ENCODE measurements at places on chromosomes 3 and 15.

- DNase-seq = no peak
Observed at GRCh38 chr3:105140899-105141367, 225.8 kb upstream of the ALCAM start.

GRCh38 chr3:37071921-37072320 lies 78.6 kb downstream of the MLH1 start:
- no peak for DNase-seq

DNA sequence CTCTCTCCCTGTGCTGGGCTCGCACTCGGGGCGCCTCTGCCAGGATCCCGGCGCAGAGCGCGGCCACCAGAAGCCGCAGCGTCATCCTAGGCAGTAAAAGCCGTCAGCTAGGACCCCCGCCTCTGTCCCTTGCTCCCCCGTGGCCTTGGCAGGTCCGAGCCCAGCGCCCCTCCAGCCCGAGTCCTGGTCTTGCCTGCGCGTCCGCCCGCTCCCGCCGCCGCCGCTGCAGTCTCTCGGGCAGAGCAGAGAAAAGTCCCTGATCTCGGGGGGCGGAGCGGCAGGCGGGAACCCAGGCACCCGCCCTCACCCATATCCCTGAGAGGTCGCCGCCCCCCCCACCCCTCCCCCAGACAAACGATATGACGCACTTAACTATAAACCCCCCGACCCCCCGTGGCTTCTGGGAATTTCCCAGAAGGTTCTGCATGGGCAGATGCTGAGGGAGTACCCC lies at the start of gene COL7A1:
Gene COL7A1 (minus strand): TSS at position 255 of the 451 bp plus-strand sequence. CDS start 170 bp downstream, at position 85.
- peak; percentile 31 for DNase-seq

- no peak for DNase-seq
Observed at GRCh38 chr3:109563149-109563548, 225.8 kb upstream of the DPPA4 start.

DNA sequence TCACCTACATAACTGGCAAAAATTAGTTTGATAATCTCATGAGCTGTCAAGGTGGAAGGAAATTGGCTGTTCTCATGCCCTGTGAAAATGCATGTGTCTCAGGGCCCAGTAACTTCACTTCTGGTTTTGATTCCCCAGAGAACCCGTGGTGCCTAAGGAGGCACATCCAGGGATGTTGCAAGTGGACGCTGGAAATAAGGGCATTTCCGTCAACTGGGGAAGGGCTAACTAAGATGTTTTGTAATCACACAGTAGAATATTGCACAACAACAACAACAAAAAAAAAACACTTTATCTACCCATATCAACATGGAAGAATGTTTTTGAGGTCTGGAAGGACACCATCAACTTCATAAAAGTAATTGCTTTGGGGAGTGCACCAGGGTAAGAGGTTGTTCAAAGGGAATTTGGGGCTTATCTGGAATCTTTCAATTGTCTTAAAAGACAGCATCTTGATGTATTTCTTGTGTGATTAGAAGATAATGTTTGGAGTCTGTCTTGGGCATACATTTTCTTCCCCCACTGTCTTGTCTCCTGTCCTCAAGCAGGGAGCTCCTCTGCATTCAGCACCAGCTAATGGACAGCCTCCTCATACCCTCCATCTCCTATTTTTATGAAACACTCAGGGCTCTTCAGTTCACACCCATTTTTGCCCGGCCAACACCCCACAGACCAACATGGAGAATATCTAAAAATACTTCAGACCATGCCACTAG lies 37.2 kb upstream of the PRR20G start:
- peak; percentile 12 for DNase-seq

DNA sequence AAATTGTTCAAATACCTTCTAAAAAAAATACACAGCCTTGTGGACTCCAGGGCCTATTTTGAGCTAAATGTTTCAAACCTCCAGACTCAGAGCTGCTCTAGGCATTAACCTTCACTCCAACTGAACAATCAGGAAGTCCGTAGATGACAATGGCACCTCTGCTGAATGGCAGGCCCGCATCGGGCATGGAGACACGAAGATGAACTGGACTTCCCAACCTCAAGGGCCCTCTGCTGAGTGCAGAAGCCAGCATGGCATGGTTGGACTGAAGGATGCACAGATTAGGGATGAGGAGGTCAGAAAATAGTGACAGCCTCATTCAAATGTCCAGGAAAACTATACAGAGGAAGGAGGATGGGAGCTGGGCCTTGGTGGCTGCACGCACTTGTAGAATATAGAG lies 2.2 kb downstream of the FAM174B start:
- DNase-seq = no peak
